Amniotic stem cell (primary cell): ENCODE measurements at places on chromosomes 12 and 14.

DNA sequence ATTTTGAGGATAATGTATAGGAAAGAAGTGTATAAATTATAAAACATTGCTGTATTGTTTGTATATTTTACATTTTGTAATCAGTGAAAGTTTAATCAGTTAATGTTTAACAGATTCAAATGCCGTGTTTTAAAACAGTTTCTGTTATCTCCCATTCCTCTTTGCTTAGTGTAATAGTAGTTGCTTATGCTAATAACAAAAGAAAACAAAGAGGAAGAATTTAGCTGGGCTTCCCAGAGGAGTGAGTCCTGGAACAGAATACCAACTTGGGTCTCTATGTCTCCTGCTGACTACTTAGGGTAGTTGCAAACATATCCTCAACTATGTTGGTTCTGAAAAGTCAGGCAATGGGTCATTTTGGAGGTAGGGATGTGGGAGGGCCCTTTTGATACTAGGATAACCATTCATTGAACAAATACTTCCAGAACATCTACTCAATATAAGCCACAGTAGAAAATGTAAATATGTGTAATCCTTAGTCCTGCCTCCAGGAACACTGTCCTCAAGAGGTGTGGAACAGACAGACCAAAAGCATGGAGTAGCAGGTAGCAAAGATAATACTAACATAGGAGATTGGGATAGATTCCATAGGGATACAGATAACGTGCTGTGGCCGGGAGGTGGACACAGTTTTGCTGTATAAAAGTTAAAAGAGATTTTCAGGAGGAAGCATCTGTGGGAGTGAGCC is 36.1 kb upstream of the EVL start:
- no peak for DNase-seq

GRCh38 chr14:31068235-31068634 is 42.1 kb upstream of the STRN3 start:
- no peak for DNase-seq

GRCh38 chr12:110279566-110280375 is 1.3 kb upstream of the ATP2A2 start:
- no peak for DNase-seq

DNA sequence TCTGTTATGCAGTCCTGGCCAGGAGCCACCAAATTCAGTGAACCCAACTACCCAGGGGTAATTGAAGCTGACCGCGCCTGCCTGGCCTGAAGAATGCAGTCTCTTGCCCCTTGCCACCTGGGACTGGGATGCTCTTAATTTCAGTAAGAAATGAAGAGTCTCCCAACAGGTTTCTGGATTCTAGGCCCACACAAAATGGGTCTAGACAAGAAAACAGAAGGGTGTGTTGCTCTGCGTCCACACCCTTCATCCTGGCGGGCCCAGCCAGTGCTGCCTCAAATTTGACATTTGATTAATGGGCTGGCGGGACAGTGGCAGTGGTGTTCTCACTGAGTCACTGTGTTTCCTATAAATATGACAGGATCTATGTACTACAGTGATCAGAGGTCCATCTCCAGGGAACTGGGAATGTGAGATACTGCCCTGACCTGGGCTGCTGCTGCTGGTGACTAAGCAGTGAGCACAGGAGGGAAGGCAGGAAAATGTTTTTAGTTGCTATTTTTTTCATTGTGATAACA is 6.5 kb downstream of the TMEM253 start:
- no peak for DNase-seq

- DNase-seq: no peak
Observed at GRCh38 chr12:19847294-19848059, 408.2 kb downstream of the AEBP2 start.

- DNase-seq: no peak
Observed at GRCh38 chr12:45966486-45966885, 23.9 kb downstream of the SCAF11 start.

DNA sequence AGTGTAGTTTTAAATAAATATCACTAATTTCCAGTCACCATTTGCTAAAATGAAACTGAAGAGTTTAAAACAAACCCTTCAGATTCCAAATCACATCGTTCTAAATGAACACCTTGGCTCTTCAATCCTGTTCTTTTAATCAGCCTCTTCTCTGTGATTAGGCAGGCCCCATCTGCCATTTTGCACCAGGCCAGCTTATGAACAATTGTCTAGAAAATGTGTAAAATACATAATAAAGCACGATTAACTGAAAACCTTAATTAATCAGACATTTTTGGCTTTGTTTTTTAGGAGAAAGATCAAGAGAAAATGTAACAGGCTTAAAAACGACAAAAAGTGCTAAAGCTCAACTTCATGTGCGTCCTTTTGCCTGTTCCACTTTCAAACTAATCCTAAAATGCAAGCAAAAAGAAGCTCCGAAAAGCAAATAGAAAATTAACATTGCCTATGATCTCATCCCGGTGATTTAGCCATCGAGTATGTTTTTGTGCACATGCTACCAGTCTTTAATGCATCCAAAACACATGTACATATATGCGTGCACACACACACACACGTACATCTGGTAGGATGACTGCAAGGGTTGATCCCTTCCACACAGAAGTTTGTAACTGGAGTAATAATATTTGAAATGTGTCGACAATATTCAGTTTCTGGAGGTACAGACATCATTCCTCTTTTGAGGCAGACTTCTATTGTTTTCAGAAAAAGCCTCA is 288.6 kb downstream of the FOXN3 start:
- DNase-seq: no peak

GRCh38 chr14:35353409-35354172 is 51.0 kb downstream of the NFKBIA start:
- DNase-seq: no peak
